ENCODE measurements at places on chromosomes 16 and 17.

DNA sequence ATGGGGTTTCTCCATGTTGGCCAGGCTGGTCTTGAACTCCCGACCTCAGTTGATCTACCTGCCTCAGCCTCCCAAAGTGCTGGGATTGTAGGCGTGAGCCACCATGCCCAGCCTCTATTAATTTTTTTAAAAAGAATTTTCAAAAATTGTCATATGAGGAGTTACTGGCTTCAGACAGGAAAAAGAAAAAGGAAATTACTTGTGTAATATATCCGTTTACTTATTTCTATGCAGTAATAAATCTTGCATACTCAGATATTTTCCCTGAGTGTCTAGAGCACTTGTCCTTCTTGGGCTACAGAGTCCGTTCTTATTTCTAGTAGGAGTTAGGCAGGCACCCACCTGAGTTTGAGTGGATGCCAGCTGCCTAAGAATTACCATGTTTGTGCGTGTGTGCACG lies 85.8 kb downstream of the VMP1 start:
- DNase-seq: no peak

- no peak for DNase-seq
Observed at GRCh38 chr17:77996256-77996655, 37.8 kb downstream of the TNRC6C start.

GRCh38 chr17:1946021-1946932 lies 78.9 kb downstream of the RTN4RL1 start:
- DNase-seq: no peak

DNA sequence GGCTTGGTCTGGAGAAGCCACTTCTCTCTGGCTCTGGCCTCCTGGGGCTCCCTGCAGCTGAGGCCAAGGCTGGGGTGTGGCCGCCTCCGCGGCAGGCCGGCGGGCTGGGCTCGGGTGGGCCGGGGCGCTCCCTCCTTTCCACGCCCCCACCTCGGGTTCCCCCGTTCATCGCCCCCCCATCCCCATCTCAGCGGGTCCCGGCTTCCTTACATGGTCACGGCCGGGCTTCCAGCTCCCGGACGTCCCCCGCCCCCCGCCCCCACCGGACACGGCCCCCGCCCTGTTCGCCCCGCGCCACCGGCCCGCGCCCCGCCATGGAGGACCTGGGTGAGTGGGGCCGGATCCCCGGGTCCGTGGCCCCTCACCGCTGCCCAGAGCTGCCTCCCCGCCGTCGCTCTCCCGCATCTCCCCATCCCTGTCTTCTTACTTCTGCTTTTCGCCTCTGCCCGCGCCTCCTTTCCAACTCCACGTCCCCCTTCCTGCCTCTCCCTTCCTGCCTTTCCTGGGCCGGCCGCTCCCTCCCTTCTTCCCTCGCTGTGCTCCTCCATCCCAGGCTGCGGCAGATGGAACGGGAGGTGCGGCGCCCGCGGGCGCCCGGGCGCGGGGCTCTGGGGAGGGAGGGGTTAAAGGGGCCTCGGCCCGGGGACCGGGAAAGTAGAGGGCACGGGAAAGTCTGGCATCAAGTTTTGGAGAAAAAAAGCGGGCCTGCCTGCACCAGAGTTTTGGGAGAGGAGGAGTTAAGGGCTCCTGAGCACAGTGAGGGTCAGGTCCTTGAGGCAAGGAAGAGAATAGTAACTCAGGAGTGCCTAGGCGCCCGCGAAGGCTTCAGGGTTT lies at the start of gene TGFB1I1:
TGFB1I1 (plus strand) TSS at position 278 of the 834 bp plus-strand sequence; CDS start at position 315, 37 bp downstream.
- DNase-seq: no peak

GRCh38 chr17:79890706-79891105 lies 51.5 kb upstream of the CBX4 start:
- DNase-seq: no peak

- DNase-seq: no peak
Observed at GRCh38 chr16:69812688-69813014, 50.5 kb downstream of the WWP2 start.

DNA sequence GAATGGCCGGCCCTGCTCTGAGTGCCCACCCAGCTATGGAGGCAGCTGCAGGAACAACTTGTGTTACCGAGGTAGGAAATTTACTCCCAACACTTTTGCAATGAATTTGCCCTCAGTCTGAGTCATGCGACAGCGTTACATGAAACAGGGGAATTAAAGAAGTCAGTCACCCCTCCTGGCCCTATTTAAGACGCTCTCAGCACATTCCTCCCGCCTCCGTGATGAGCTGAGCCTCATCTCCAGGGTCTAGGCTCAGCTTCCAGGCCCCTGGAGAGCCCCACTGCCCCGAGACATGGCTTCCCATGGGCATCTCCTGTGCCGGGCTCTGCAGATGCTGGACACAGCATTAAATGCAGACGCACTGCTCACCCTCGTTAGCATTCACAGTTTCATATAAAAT lies 35.0 kb downstream of the CRISPLD2 start:
- DNase-seq: no peak

GRCh38 chr17:17540278-17540906 lies 44.2 kb upstream of the RASD1 start:
- DNase-seq: no peak

GRCh38 chr16:65546353-65546791 lies 424.5 kb upstream of the CDH11 start:
- DNase-seq: no peak

GRCh38 chr16:57616876-57617275 lies 11.6 kb upstream of the ADGRG1 start:
- no peak for DNase-seq
